ENCODE measurements at places on chromosomes 16 and 17.
A peak's percentile ranks its signal among the peaks of the same experiment; 100 is the strongest.

GRCh38 chr17:8941520-8941919 lies 24.0 kb downstream of the PIK3R5 start:
- DNase-seq = peak; percentile 71

GRCh38 chr17:7351665-7352502 lies at the start of gene KCTD11:
Gene KCTD11, plus strand, starts transcription at chr17:7352162.
- peak; percentile 81 for DNase-seq

DNA sequence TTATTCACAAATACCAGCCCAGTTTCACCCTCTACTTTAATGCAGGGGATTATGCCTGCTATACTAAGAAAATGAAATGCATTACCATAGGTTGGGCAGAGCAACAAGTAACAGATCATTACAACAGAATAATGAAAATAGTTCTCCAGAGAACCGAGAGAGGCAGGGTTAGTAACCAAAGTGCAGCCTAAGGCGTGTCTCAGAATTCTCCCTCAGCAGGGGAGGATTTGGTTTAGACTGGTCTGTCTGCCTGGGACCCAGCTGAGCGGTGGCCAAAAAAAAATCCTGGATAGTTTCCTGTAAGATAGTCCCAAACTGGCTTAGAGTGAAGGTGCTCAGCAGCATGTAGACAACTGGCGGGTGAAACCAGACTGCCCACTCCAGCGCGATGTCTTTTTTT lies 30.8 kb upstream of the ADCY7 start:
- no peak for DNase-seq

GRCh38 chr16:28910086-28911031 lies 14.7 kb downstream of the RABEP2 start:
- peak; percentile 10 for DNase-seq

DNA sequence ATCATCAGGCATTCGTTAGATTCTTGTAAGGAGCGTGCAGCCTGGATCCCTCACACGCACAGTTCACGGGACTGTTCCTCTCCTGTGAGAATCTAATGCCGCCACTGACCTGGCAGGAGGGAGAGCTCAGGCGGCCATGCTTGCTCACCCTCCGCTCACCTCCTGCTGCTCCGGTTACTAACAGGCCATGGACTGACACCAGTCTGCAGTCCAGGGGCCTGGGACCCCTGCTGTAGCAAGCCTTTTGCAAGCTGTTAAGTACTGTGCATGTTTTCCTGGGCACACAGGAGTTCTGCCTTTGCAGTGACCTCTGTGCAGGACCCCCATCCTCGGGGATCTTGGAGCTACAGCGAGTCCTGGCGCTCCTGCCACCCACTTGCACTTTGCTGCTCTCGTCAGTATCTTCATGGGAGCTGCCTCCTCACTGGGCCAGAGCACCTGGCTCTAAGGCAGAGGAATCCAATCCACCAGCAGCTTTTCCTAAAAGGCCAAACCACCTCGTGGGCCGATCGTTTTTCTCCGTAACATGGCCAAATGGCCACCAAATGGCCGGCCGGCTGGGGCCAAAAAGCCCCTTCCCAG lies 230.6 kb downstream of the FOXL1 start:
- DNase-seq = no peak

GRCh38 chr17:18143044-18143936 lies 34.7 kb downstream of the MYO15A start:
- DNase-seq = no peak

Measured in activated CD4-positive, alpha-beta T cell treated with anti-CD3 and anti-CD28 coated beads, Interleukin-2, Interleukin-4, amounts not matched to agents 100 ng/mL and 50 ng/mL, durations not matched to agents 16 hours and 8 hours (primary cell).